ENCODE measurements at places on chromosomes 1 and 21. TPM values are rescaled to one million over a fixed set of nuclear protein-coding genes. Genes with fewer than 3 reads are reported as not detected.

Gene GJA8
- not detected for polyA plus RNA-seq

Gene CLDN14
- not detected for polyA plus RNA-seq

Gene DIRAS3
- 13.1 TPM for polyA plus RNA-seq

Gene TNFRSF14
- 7.9 TPM for polyA plus RNA-seq

Gene NUP210L
- not detected for polyA plus RNA-seq

Gene C1orf226
- 0.11 TPM for polyA plus RNA-seq

Measured in AG04450 (cell line).